Glomerular endothelial cell (primary cell): ENCODE measurements at places on chromosomes 5 and 9.

DNA sequence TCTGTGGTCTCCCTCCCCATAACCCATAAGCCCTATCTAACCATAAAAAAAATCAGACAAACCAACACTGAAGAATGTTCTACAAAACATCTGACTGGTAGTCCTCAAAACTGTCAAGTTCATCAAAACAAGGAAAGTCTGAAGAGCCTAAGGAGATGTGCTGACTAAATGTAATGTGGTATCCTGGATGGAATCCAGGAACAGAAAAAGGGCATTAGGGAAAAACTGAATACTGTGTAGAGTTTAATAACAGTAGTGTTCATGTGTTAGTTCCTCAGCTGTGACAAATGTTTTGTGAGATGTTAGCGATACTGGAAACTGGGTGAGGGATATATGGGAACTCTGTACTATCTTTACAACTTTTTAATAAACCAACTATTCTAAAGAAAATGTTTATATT is 75.7 kb upstream of the EQTN start:
- no peak for DNase-seq

DNA sequence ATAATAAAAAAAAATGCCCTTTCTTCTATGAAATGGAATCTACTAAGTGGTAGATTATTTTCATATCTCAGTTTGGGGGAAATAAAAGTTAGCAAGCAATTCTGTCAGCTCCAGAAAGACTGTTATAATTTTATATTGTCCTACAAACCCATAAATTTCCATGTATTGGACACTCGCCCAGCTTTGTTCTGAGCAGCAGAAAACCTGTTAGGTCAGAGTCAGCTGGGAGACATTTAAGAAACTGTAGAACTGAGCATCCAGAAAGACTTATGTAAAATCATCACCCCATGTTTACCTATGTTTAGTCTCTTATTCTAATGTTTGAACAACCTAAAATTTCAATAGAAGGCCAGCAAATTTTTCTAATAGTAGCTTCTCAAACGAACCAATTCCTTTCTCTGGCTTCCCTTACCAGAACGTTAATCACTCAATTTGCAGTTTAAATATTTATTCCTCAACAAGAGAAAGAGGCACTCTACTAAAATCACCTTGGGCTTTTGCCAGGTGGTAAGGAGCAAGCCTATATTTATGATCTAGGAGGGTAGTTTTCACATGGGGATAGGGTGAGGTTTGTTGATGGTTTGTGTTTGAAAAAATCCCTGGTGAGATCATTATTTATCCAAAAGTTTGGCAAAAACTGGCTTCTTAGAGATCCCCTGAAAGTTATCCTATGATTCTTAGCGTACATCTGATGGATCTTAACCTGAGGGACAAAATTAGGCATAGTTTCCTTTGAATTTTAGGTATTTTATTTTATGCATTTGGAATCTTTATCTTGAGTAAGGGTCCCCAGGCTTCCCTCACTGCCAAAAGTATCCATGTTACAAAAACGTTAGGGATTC is 34.4 kb downstream of the MACROH2A1 start:
- no peak for DNase-seq

GRCh38 chr9:35690294-35690613 is 529 bp upstream of the TPM2 start:
- no peak for DNase-seq

DNA sequence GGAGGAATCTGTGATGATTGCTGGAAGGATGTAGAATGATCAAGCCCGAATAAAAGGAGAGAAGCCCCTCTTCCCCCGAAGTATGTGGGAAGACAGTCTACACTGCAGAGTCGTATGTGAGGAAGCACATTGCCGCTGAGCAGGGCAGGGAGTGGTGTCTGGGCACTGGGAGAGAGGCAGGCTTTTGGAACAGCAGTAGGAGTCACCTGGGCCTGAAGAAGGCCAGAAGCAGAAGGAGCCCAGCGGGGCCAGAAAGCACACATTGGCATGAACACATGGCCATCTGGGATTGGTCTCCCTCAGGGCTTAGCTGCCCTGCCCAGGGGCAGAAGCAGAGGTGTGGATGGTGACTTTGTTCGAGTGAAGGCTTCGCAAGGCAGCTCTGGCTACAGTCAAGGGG is 162.8 kb downstream of the ERCC6L2 start:
- no peak for DNase-seq

- no peak for DNase-seq
Measured at GRCh38 chr5:139666551-139666950, 18.4 kb downstream of the CXXC5 start.

GRCh38 chr5:152855441-152855840 is 450.4 kb upstream of the NMUR2 start:
- DNase-seq = no peak
